Dermis blood vessel endothelial cell (primary cell): ENCODE measurements at places on chromosomes 4 and X. TPM values are rescaled to one million over a fixed set of nuclear protein-coding genes. Genes with fewer than 3 reads are reported as not detected.
A peak's percentile ranks its signal among the peaks of the same experiment; 100 is the strongest.

DNA sequence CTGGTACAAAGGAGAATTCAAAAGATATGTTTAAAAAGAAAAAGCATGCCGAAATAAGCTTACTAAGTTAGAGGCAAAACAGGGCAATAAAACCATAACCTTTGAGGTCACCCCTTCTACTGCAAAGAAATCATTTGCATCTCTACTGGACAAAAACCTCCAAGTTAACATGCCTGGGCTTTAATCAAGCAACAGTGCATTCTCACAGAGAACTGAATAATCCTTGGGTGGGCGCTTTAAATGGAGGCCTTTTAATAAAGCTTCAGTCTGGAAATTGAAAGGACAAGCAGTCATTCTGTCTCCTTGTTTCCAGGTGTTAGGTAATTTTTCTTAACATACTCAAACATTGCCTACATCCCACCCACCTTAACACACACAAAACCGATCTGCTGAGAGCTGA is 34.6 kb upstream of the SMS start:
- DNase-seq = no peak

EVC2 gene
- 8.7 and 11.9 TPM in 2 replicates for total RNA-seq

DNA sequence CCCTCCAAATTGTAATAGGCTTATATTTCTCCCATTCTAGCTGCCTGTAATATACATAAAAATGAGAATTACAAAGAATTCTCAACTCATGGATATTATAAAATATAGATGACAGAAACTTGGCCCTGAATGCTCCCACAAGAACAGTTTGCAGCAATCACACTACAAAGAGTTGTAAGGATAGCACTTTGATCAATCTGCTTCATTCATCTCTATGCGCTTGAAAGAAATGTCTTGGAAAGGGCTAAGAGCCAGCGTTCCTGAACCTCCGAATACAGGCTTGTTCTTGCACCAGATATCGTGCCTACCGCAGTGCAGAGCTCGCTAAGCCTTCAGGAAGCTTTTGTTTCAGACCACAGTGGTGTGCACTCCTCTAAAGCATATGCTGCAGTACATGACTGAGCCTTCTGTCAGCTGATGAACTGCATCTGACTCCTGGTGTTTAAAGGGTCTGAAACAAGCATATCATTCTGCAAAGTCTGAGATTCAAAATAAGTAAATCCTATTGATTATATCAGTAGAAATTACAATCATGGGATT is 417.6 kb upstream of the ZFP42 start:
- no peak for DNase-seq

FGD1 gene
- total RNA-seq = 2.4 and 3.2 TPM in 2 replicates

NSUN7 gene
- 0.09 TPM in 1 of 2 replicates, not detected in the other for total RNA-seq

GRCh38 chr4:88743696-88744095 is 46.1 kb upstream of the NAP1L5 start:
- no peak for DNase-seq

DNA sequence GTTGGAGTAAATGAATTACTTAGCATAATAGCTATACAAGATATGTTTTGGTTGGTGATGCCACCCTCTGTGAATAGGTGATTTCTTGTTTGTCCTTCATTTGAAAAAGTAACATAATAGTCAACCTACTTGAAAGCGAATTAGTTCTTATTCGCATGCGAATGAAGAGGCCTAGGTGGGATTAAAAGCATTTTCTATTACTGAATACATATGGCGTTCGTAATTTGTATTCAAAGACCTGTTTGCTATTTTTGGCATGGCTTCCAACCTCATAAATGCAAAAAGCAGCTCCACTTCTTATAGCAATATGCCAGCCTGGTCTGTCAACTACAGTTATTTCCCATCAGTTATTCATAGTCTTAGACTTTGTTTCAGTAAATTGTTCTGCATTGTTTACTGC is 261.3 kb downstream of the TENM3 start:
- DNase-seq = no peak

DNA sequence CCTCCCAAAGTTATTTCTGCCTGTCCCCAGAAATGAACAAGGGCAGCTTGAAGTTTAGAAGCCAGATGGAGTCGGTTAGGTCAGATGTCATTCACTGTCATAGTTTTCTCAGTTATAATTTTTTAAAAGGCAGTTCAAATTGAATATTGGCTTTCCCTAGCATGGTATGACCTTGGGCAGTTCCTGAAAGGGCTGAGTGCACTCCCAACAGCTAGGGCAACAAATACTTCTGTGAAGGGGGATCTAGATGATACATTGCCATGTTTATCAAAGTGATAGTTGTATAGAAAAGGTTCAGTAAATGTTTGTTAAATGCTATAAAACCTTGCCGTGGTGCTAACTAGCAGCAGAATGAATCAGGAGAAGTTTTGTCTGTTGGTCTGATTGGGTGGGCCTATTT is 938.1 kb upstream of the GRIA3 start:
- no peak for DNase-seq

GRCh38 chrX:119647552-119648420 is 41.6 kb upstream of the NKRF start:
- no peak for DNase-seq

CUL4B gene
- total RNA-seq = 39.3 and 92.6 TPM in 2 replicates

DNA sequence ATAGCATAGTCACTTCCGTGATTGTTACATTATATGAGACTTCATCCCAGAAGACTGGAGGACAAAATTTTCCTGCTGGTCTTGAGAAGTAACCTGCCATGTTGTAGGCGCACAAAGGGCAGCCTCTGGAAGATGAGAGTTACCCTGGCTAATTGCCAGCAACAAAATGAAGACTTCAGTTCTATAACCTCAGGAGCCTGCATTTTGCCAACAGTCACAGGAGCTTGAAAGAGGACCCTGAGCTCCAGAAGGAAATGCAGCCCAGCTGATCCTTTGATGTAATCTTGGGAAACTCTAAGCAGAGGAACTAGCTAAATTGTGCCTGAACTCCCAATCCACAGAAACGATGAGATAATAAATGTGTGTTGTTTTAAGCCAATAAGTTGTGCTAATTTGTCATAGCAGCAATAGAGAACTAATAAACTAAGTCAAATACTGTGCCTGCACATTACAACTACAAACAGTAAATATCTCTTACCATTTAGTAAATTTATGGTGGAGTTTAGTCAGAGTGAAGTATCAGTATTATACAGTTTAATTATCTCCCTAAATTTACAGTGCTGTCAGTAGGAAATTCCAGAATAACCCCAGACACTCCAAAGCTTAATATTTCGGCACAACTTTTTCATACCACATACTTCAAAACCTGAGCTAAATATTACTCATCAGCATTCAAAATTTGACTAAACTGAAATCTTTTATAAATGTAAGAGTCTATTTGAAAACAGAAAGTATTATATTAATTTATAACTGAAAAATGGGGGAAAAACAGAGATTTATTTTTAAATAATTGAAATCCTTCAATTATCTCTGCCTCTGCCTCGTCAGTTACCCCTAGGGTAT is 90.1 kb upstream of the MAPK10 start:
- no peak for DNase-seq

- no peak for DNase-seq
Observed at GRCh38 chr4:99002279-99002678, 6.8 kb downstream of the METAP1 start.

DNA sequence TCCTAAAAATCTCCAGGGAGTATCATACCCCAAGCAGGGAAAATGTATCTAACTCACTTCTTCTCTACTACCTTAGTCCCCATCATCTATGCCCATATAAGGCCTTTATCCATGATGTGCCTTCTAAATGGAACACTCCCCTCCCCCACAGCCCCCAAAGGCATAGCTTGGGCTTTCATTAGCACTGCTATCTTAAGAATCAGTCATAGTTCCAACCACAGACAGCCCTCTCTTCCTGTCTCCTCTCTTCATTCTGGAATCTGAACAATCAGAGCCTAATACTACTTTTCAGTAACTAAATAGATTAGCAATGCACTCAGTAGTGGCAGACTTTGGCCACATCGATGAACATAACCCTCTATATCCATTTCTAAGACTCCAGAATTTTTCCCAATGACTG is 313.2 kb upstream of the DKK2 start:
- no peak for DNase-seq

DNA sequence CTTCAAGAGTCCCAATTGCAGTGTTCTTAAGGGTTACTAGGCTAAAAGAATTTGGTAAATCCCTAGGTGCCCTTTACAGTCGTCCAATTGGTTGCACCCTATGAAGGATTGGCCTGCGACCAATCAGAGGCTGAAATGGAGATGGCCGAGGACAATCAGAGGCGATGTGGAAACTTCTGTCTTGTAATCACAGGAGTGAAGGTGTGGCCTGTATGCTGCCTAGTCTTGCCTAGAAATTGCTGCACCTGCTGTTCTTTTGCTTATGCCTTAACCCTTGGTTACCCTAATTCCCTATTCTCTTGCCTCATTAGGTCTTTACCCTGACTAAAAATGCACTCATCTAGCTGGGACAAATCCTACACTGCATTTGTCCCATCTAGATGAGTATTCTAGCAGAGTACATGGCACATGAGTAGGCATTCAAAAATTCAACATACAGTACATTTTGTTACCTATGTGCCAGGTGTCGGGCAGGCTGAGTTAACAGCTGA is 1.0 kb upstream of the DCK start:
- DNase-seq = no peak

GRCh38 chr4:7160439-7160838 is 31.9 kb upstream of the SORCS2 start:
- no peak for DNase-seq

DNA sequence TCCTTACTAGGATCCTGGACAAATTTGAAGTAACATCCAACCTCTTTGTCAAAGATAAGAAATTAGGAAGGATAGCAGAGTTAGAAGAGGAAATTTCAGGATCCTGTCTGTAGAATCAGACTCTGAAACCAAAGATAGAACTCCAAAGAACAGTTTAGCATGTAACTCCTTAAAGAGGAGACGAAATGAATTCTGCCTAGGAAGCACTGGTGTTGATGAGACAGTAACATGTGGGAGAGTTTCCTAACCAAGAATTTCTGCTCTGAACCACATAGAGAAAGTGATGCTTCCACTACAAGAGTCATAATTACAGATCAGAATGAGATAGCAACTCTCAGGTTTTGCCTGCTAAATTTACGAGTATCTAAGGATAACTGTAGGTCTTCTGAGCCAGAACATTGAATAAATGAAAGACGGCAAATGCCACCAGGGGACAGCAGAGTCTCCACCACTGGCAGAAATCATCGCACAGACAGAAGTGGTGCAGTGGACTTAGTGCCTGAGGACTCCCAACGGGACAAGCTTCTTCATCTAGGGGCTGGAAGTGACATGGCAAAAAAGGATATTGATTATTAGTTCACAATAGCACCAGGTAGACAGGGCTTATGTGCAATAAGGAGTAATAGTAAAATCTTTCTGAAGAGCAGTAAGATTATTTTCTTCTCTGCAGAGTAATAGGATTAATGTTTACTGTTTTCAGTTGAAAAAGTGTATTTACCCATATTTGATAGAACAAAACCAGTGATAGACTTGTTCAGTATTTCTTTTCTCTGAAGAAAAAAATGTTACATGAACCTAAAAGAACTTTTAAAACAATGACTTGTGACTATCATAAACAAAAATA is 6.7 kb upstream of the PPID start:
- DNase-seq = peak; percentile 85

DNA sequence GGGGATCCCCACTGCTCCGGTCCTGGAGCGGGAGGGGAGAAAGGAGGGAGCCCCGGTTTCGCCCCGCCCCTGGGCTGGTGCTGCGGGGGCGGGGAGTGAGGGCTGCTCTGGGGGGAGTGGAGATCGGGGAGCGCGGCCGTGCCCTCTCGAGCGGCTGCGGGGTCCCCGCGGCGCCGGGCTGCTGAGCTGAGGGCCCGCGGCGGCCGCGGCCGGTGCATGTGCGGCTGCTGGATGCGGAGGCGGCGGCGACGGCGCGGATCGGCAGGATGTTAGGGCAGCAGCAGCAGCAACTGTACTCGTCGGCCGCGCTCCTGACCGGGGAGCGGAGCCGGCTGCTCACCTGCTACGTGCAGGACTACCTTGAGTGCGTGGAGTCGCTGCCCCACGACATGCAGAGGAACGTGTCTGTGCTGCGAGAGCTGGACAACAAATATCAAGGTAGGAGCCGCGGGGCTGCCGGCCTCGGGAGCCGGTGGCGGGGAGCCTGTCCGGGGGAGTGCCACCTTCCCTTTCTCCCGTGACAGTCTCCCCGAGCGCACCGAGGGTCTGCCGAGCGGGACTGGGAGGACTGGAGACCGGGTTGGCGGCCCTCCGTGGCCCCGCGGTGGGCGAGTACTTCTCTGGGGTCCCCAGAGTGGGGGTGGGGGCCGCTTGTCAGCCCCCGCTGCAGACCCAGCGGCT is at the start of gene ING2:
Gene ING2, plus strand, starts transcription at position 129 of the 681 bp plus-strand sequence. Its CDS starts 138 bp downstream, at position 267.
- DNase-seq = peak; percentile 79

DNA sequence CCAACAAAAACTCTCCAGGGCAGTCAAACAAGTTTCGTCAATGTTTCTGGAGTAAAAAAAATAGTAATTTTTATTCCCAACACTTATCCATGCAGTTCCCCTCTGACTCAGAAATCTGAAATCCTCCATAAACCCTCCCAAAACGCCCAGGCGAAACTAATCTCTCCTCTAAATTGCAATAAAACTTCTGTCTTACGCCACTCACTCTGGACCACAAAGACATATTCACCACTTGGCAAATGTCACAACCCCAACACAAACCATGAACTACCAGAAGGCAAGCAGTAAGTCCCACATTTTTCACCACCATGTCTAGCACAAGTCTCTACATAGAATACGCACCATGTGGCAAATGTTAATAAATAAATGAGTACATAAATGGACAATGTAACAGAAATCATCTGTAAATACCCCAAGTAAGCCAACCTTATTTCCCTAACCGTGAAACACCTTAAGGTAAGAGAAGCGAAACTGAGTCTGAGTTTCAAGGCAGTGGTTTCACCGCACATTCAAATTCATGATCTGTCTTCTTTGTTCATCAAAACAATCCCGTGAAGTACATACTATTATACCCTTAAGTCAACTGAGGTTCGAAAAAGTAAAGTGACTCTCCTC is 1.6 kb downstream of the PAPSS1 start:
- DNase-seq = no peak

DNA sequence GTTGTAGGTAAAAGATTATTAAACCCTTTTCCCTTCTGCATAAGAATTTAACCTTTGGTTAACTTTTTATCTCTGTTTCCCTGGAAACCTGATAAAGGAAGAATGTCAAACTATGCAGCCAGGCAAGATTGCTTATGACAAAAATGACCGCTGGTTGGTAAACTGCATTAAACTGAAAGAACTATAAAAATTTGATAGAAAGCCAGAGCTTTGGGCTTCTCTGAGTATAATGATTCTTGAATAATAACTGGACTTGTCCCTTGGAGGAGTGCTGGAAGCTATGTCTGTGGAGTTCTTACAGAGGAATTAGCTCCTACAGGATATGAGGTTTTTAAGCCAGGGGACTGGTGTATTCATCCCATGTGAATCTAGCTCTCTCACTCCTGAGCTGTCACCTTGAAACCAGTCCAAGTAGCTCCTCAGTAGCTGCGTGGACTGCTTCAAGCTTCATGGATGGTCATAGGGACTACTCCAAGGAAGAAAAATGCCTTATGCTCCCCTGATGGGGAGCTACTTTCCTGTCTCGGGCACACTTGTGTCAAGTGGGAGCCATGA is 52.0 kb downstream of the RASL11B start:
- DNase-seq = no peak

GRCh38 chr4:5823542-5824211 is 69.2 kb downstream of the CRMP1 start:
- DNase-seq = no peak

HTR2C gene
- not detected in 2 replicates for total RNA-seq

- DNase-seq = peak; percentile 2
Observed at GRCh38 chr4:65416891-65417290, 253.4 kb downstream of the EPHA5 start.
